ENCODE measurements at places on chromosomes 4 and X.

DNA sequence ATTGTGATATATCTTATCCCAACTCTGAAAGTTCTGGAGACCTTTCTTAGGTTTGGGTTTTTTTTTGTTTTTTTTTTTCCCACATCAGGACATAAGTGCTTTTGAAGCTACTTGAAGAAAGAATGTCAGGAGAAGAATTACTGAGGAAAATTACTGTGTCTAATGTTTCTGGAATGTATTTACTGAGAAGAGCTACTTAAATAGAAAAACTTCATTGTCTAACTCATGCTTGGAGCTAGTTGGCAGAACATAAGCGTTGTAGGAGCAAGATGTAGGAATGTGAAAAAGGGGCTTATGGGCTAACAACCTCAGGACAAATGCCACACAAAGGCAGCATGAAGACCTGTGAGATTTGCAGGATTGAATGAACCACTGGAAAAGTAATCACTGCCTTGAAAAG lies 166.6 kb upstream of the GLRA2 start:
- DNase-seq = peak; percentile 76

DNA sequence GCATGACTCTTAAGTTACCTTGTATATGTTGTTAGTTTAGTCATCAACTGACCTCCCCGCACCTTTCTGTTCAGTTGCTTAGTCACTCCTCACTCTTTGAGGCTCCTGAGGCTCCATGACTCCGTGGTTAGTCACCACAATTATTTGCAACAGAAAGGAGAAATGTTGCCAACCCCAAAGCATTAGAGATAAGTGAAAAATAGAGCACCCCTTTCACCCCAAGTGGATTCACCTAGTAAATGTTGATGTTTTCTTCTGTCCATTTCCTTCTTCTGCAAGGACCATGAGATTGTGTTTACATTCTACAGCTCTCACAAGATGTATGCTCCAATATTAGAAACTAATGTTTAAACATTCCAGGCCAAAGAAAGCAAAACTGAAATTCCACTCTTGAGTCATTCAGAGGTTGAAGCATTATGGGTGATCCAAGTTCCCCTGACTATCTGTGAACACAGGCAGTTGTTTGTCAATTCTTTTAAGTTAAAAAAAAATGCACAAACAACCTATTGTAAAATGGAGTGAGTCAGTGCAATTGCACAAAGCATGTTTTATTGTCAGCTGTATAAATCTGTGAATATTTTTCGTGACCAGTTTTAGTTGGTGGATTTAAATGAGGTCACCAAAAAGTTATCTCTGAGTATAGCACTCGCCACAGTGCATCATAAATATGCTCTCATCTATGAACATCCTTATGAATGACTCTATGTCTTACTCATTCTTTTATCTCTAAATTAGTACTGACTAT lies 552.4 kb upstream of the MAGEB2 start:
- peak; percentile 78 for DNase-seq

GRCh38 chr4:26275281-26275680 lies 45.5 kb upstream of the RBPJ start:
- DNase-seq = no peak

GRCh38 chr4:152556283-152556682 lies 20.4 kb upstream of the FBXW7 start:
- no peak for DNase-seq

GRCh38 chr4:11070813-11071212 lies 357.9 kb downstream of the HS3ST1 start:
- DNase-seq = no peak

- no peak for DNase-seq
Observed at GRCh38 chr4:10965196-10965595, 280.6 kb upstream of the CLNK start.

DNA sequence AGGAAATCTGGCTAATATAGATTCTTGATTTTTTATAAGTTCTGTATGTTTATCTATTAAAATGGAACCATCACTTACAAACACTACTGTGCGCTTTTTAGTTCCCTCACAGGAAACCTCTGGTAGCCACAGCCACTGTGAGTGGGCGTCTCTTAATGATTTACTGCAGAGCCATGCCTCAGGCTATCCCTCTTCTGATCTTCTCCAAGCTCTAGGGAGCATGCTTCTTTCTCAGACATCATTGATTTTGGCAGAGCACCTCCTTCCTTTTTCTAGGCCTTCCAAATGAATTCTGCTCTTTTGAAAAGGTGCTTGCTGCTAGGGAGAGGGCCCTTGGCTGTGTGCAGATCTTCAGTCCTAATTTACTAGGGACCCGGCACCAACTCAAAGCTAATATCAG lies 61.1 kb upstream of the STS start:
- peak; percentile 30 for DNase-seq

GRCh38 chr4:92299152-92299551 lies 4.6 kb upstream of the GRID2 start:
- DNase-seq = no peak

DNA sequence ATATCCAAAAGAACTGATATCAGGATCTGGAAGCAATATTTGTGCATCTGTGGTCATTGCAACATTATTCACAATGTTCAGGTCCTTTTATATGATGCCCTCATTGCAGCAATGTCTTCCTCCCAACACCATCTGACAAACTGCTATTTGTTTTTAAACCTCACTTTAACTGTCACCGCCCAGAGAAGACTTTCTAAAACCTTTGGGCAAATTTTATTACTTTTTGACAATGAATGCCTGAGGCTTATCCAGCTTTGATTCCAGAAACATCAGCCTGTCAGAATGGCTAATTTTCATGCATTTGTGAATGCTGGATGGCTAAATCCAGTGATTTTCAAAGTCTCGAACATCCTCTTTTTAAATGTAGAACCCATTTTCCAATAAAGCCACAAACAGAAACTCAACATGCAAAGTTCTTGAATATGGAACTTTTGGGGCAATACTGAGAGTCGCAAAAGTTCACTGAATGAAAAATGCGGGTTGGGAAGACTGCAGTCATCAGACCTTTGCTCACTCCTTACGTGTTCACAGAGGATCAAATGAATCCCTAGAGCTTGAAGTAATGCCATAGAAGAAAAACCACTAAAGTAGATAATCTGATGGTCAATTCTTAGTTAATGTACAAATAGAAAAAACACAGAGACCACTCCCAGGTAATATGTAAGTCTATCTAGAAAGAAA lies 10.5 kb downstream of the FGB start:
- no peak for DNase-seq

GRCh38 chr4:4800646-4801408 lies 58.6 kb upstream of the MSX1 start:
- DNase-seq = peak; percentile 64

DNA sequence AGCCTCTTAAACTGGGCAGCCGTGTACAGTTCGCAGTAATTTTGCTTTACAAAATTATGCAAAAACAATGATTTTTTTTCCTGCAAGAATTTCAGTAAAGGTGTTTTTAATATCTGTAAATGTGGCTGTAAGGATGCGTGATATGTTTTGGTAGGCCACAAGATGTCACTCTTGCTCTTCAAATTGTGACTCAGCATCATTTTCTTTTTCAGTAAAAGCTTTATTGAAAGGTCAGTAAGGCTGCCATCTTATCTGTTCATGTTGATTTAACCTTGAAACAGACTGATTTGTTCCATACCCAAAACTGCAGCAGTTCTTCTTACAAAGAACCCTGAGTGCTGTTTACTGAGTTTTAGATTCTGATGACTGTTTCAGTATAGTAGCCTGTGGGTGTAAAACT lies 39.9 kb downstream of the TXLNG start:
- peak; percentile 59 for DNase-seq

DNA sequence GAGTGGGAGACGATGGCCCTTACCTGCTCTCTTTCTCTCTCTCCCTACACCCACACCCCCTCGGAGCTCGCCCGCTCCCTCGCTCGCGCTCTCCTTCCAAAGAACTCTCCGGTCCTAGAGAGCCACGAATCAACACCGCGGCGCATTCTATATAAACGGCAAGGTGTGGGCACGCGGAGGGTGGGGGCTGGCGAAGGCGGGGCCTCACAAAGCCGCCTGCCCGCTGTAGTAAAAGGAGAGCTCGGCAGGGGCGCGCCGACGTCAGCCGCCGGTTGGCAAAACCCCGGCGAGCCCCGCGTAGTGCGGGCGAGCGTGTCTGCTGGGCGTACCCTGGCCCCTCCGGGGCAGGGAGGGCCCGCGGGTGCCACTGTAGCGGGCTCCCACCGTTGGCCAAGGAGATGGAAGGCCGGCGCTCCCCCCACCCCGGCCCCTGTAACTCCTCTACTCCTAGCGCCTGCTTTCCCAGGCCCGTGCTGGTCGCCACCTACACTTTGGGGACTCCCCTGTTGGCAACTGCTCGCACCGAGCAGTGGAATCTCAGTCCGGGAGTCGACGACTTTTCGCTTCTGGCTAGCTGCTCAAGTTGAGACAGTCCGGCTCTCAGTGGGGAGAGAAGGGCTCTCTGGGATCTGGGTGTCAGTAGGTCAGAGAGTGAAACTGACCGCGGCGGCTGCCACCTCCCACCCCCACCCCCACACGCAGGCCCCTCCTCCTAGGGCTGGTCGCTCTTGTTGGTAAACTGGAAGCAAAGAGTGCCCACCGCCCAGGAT lies 325.5 kb upstream of the F9 start:
- no peak for DNase-seq

DNA sequence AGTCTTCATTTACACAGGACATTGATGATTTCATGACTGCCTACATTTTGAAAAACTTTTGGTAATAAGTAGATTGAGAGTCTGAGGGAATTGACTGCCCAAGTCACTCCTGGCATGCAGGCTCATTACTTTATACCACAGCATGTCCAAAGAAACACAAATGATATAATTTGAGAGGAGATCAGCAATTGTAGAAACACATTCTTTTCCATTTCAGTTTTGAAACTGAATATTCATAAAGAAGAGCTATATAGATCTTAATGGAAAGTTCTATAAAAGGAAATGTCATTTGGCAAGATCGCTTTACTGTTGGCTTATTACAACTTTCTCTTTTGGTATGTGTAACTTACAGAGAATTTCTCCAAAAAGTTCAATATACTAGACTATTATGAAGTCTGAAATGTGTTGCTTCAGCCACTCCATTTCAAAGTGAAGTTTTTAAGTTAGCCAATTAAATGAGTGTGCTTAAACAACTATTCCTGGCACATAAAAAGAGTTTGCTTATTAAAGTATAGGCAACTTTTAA lies 158.0 kb downstream of the ARAP2 start:
- no peak for DNase-seq

DNA sequence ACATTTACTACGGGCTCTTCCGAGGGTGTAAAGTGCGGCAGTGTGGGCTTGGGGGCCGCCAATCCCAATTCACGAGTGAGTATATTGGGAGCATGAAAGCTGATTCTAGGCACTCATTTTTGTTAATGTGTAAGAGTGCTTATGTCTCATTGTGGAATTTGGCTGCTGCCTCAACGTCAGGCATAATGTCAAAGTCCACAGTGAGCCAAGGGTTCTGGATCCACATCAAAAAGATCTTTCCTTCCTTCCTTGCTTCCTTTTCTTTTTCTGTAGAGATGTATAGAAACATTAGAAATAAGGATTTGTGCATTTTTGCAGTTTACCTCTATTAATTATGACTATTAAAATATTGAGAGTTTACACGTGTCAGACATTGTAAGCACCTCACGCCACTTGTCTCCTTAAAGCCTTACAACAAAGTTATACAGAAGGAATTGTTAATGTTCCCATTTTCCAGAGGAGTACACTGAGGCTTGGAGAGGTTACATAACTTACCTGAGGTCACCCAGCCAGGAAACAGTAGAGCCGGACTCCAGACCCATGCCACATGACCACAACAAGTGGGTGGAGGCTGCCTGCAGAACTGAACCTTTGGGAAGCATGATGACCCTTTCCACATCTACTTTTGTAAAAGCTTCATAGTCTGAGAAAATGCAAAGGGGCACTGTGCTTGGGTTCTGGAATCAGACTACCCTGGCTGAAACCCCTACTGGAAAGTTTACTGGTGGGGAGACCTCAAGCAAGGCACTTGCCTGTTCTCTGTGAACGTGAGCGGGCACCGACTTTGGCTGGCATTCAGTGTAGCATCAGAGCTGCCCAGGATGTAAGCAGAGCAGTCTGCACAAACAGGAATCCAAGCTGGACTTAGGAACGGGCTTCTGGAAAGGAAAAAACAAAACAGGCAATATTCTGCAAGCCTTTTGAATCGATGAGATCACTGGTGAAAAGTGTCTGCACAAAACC lies 761 bp downstream of the CLRN2 start:
- DNase-seq = no peak

DNA sequence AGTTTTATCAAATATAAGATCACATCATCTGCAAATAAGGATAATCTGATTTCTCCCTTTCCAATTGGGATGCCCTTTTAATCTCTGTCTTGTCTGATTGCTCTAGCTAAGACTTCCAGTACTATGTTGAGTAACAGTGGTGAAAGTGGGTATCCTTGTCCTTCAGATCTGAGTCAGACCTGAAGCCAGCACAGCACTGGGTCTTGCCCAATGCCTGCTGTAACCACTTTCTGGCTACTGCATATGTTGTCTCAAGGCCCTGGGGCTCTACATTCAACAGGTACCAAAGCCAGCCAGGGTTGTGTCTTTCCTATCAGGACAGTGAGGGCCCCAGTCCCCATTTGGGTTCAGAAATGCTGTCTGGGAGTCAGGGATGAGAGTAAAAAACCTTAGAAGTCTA lies 90.3 kb downstream of the CYSLTR1 start:
- no peak for DNase-seq

DNA sequence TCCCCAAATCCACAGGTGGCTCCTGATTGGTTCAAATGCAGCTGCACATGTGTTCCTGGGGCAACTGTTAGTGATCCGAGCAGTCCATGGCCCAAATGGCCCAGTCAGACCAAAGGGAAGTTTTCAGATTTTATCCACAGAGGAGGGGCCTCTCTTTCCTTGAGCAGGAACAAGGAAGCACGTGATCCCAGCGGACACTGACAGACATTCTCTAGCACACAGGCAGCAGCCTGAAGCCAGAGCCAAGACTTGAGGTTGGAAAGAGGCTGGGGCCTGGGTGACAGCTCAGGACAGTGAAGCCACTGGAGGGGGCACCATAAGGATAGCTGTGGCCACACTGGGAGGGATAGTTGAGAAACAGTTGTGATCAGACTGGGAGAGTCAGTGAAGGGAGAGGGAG lies 3.5 kb upstream of the ZFP92 start:
- no peak for DNase-seq

GRCh38 chr4:3771164-3771809 lies 5.1 kb downstream of the ADRA2C start:
- no peak for DNase-seq

DNA sequence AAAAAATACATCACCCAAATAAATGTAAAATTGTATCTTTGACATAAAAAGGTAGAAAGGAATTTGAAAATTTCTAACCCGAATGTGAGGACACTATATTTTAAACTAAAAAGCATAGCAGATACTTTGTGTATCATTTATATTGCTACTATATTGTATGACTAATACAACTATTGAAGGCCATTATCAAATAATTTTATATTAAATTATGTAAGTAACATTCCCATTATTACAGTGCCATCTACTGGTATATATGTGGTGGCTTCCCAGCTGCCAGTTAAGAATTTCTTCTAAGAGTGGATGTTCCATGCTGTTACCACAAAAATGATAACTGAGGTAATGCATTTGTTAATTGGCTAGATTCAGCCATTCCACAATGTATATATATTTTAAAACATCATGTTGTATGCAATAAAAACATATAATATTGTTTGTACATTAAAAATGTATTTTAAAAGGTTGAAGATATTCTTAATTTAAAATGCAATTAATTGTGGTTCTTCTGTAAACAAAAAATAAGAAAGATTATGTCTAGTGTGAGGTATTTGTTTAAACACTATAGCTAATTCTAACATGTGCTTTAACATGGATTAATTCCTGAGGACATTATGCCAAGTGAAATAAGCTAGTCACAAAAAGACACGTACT lies 65.3 kb downstream of the EGF start:
- peak; percentile 62 for DNase-seq
